ENCODE measurements at places on chromosomes 2 and 18.

DNA sequence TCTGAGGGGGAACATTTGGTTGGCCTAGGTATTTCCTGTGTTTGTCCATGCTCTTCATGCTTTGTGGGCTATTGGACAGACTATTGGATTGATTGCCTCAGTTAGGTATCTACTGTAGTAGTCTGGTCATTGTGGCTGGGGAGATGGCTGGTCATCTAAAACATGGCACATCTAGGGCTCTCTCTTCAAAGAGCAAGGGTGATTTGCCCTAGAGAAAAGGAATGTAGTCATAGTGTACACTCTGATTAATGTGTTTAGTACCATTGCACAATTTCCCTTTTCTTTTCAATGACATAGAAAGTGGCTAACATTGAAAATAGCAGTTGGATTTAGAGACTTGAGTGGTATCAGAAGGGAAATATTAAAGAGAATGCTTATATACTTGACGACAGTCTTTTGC, 114.3 kb downstream of the LCLAT1 start:
- DNase-seq, result no peak

GRCh38 chr18:59563176-59563785, 133.9 kb downstream of the CCBE1 start:
- no peak for DNase-seq

- no peak for DNase-seq
Observed at GRCh38 chr2:231050018-231050901, 6.4 kb upstream of the PSMD1 start.

- DNase-seq, result no peak
Observed at GRCh38 chr18:49716035-49716434, 97.3 kb downstream of the ACAA2 start.

- DNase-seq, result no peak
Observed at GRCh38 chr2:104023765-104024164, 830.1 kb upstream of the POU3F3 start.

DNA sequence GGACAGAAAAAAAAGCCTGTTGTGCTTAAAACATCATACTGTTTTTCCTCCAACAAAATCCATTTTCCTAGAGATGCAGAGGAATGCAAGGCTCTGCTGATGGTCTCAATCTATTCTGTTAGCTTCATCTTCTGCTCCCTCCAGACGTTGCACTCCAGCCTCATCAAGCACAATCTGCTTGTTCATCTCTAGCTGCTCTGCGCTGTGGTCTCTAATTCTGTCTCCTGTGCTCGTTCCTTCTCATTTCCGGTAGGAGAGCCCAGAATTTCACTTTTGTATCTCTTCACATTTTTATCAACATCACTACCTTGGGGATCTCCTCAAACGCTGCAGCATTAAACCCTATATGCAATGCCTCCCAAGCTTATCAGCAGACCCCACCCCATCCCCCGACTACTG, 708.9 kb downstream of the RNF144A start:
- DNase-seq, result no peak

- DNase-seq, result no peak
Observed at GRCh38 chr2:221911890-221912289, 339.8 kb upstream of the EPHA4 start.

DNA sequence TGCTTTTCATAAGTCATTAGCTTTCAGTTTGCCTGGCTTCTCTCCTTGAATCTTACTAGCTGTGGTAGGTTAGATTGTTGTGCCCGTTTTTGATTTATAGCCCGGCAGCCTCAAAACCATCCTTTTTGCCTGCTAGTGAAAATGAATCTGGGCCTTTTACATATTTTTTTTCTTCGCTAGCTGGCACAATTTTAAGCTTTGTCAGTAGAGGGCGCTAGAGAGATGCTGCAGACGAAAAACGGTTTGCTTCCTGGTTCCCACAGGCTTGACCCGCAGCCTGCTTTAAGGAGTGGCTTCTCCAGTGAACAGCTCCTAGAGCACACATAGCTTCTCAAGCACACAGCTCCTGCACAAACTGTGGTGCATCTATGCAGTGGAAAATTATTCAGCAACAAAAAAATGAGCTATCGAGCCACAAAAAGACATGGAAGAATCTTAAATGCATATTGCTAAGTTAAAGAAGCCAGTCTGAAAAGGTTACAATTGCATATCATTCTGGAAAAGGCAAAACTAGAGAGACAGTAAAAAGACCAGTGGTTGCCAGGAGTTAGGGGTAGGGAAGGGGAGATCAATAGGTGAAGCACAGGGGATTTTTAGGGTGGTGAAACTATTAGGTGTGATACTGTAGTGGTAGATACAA, 47.9 kb downstream of the E2F6 start:
- no peak for DNase-seq

GRCh38 chr2:75074228-75074627, 115.8 kb downstream of the POLE4 start:
- DNase-seq, result no peak

DNA sequence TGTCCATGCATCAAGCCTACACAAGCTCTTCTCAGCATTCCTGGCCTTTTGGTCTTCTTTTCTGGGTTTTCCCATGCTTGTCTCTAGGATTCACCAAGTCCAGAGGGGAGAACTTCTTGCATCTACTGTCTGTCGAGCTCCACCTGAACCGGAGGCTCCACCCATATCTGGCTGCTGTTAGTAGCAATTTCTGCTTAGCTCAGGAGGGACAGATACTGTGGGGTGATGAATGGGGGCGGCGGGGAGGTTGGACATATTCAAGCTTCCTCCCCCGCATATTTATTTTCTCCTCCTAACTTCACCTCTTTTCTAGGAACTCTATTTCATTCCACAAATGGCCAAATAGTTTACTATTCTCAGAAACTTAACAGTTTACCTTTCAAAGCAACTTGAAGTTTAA, 163.5 kb downstream of the PTH2R start:
- no peak for DNase-seq

GRCh38 chr2:65388051-65388531, 44.3 kb downstream of the SPRED2 start:
- DNase-seq, result no peak

DNA sequence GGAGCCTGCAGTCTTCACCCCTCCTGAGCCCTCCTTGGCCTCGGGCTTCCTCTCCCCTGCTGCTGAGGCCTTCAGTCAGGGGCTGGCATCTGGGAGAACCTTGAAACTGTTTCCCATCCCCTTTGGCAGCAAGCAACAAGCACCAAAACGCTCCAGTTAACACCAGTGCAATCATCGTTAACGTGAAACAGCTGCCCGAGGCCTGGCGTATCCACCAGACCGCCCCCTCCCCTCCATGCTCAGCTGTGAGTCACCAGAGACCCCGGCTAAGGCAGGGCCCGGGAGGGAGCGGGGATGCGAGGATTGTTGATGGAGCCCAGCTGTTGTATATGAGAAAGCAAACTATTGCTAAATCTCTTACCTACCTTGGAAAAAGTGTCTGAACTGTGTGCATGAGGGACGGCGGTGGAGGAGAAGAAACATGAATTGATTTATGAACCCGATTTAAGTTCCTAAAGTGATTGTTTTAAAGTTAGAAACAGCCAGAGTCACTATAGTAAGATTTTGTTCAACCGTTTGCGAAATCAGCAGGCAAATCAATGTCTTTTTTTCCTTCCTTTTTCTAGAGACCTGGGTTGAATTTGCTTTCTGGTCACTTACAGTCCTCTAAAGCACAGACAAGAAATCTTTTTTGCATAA, 5.2 kb downstream of the ZFP36L2 start:
- no peak for DNase-seq

- DNase-seq, result no peak
Observed at GRCh38 chr18:11322716-11323115, 173.3 kb upstream of the PIEZO2 start.

- no peak for DNase-seq
Observed at GRCh38 chr2:117339980-117340379, 474.5 kb upstream of the DDX18 start.

- no peak for DNase-seq
Observed at GRCh38 chr2:201148434-201148990, 32.5 kb downstream of the CFLAR start.

- no peak for DNase-seq
Observed at GRCh38 chr2:113712941-113713340, 43.5 kb downstream of the SLC35F5 start.

DNA sequence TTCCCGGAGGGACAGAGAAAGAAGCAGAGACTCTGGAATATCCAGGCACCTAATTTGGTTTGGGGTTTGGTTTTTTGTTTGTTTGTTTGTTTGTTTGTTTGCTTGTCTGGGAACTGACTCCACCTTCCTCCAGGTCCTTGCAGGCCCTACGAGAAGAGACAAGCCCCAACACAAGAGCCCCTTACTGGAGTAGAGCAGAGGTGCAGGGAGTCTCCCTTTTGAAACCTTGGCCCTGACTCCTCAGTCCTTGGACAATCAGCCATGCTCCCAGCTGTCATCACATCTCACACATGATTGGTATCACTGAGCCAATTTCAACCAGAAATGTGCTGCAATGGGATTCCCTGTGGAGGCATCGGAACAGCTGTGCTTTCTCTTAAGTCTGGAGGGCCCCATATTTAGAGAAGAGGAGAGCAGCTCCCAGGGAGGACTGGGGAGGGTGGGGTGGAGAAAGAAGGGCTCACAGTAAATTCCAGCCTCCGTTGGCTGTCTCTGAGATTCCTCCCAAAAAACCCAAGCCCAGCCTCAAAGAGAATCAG, 279.9 kb upstream of the NCKAP5 start:
- DNase-seq, result no peak

GRCh38 chr18:6161549-6161948, 253.2 kb downstream of the L3MBTL4 start:
- no peak for DNase-seq

DNA sequence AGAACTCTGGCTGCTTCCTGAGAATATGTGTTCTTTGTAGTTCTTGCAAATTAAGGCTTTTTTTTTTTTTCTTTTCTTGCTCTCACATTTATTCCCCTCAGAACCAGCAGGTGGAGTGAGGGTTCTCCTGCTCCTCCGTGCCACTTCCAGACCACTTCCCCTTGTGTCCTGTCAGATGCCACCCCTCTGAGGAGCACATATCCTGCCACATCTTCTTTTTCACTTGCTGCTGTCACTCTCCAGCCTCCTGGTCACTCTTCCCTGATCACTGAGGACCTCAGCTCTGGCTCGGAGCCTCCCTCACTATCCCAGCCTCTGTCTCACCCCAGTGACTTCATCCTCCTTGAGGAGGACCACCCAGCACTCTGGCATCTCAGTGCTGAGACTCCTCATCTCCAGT, 100.5 kb downstream of the TACR1 start:
- DNase-seq, result no peak

- DNase-seq, result no peak
Observed at GRCh38 chr2:190682168-190682567, 33.3 kb downstream of the NAB1 start.

- DNase-seq, result no peak
Observed at GRCh38 chr2:63163161-63163820, 112.7 kb downstream of the OTX1 start.

DNA sequence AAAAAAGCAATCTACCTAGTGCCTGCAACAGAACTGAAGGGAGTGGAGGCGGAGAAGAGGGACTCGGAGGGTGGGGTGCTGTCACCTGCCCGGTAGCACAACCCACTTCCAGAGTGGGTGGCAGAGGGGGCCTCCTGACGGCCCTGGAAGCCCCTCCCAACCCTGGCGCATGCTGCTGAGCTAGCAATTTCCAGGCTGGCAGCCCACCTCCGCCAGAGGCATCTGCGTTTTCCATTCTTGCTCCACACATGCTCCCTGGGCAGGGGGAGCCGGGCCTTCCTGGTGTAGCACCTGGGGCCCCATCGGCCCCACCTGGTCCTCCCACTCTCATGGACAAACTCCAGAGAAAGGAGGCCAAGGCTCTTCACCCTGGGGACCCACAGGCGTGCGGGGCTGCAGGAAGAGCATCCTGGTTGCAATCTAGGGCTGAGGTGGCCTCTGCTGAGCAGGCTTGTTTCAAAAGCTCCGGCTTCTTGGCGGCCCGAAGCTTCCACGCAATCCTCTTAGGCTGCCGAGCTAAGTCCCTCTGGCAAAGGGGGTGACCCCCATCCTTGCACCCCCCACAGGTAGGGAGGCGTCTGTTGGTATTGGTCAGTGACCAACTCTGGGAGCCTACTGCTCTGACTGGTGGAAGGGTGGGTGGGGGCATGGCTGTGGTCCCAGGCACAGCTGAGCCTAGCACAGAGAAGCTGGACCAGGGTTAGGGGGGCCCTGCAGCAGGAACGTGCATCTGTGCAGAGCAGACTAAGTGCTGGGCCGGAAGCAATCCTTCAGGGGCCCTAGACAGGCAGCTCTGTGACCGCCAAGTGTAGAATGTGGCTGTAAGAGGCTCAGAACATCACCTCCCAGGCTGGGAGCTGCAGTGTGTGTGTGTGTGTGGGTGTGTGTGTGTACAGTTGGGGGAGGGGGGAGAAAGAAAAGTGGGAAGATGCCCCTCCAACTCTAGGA, 2.6 kb downstream of the HS6ST1 start:
- DNase-seq, result no peak

- peak; percentile 22 for DNase-seq
Observed at GRCh38 chr18:48408727-48409590, at the start of gene ZBTB7C. ZBTB7C (minus strand) TSS chr18:48409383.

GRCh38 chr2:17299891-17300540, 218.2 kb downstream of the RAD51AP2 start:
- no peak for DNase-seq

DNA sequence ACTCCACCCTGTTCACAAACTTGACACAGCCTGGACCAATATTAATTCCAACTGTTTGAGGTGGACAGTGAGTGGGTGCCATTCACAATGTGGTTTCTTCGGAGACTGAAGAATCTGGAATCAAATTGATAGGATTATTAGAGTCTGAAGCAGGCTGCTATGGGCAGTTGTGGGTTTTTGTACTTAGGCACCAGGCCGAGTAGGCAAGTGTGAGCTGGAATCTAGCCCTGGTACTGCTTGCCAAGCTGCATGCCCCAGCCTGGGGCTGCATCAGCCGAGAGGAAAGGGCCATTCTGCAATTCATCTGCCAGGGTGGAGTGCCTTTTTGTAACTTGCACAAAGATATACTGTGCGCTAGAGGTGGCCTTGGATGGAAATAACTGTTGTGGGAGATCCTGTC, 654.7 kb upstream of the FANCL start:
- no peak for DNase-seq

- no peak for DNase-seq
Observed at GRCh38 chr2:200738590-200738989, 73.1 kb upstream of the BZW1 start.

DNA sequence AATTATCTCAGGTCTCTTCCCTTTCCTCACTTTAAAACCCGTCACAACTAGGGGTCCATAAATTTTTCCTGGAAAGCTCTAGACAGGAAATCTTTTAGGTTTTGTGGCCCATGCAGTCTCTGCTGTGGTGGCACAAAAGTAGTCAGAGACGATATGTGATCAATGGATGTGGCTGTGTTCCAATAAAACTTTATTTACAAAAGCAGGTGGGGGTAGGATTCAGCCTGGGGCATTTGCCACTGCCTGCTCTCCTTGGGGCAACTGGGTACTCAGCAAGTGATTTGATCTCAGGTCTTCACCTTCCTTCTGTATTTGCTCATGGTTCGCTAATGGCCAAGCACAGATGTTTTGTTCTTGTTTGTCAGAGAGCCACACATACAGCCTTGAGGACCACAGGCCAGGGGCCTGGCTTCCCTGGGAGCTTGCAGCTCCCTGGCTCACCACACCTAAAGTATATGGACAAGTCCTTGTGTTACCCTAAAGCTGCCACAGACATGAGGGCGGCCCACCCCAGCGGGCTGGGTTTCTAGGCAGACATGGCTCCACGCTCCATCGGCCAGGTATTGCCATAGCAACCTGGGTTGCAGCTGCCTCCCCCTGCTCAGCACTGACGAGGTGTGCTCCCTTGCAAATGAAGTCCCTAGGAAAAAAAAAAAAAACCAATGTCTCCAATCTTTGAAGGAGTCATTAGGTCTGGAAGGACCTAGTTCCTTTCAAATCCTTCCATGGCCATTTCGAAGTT, 89.7 kb upstream of the YWHAQ start:
- no peak for DNase-seq
